HEK293T (cell line): ENCODE measurements at places on chromosomes 12 and 14.

GRCh38 chr12:2654311-2654710, 140.5 kb upstream of the FKBP4 start:
- no peak for DNase-seq

GRCh38 chr12:26238341-26239121, 43.2 kb downstream of the SSPN start:
- no peak for DNase-seq

GRCh38 chr14:89219051-89219450, 198.0 kb downstream of the FOXN3 start:
- no peak for DNase-seq

DNA sequence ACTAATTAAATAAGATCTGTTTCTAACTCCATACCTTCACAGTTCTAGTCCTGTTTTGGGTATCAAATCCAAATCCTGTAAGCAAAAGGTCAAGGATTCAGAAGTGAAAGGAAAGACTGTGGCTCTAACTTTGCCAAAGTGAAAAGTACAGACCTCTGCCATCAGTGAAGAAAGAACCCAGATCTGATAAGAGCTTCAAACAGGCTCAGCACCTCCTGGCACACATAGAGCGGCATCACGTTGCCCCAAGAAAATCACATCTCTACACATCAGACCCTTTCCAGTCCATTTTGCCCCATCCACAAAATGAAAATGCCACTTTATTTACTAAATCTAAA, 23.2 kb downstream of the CLIP1 start:
- DNase-seq = no peak

GRCh38 chr12:18581232-18581962, 156.4 kb downstream of the PLCZ1 start:
- DNase-seq = no peak

- no peak for DNase-seq
Observed at GRCh38 chr14:24147761-24148428, 597 bp downstream of the RNF31 start.

DNA sequence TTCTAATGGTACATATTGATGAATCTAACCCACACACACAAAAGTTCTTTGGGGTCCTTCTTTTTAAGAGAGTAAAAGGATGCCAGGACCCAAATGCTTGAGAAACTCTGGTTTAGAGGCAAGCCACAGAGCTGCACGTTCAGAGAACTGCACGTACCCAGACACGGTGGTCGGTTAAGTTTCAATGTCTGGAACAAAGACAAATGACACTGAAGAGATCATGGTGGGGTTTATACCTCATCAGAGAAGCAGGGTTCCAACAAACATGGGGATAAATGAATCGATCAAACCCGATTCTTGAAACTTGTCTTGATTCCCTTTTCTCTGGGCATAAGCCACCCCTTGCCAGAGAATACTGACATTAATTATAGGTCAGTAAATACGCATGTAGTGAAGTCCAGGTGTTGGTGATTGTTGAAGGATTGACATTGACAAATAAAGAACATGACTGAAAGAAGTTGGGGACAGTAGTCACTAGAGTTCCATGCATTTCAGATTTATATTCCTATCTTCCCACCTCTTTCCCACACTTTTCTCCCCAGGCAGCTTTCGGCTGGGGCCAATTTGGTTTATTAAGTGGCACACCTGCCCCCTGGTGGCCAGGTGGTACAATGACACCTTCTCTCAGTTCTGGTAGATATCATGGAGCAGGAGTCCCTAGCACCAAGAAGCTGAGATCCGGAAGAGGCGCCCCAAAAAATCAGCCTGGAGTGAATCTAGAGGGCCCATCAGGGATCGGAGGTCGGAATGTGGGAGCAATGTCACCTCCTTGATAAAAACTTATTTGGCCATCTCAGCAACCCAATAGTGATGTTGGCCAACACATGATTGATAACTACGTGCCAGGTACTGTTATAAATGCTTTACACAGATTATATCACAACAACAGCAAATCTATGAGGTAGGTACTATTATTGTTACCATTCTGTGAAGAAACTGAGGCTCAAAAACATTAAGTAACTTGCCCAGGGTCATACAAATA, 17.8 kb upstream of the HDAC7 start:
- peak; percentile 76 for DNase-seq
